Diencephalon (tissue), 1 donor: ENCODE measurements at places on chromosomes 16 and 17. TPM values are rescaled to one million over a fixed set of nuclear protein-coding genes. Genes with fewer than 3 reads are reported as not detected.

Gene TERB1
- total RNA-seq = 0.23 TPM

Gene PRSS27
- total RNA-seq = 3.9 TPM

Gene BCO1
- 0.46 TPM for total RNA-seq

Gene PLEKHG4
- 3.7 TPM for total RNA-seq

Gene CTRB1
- not detected for total RNA-seq

Gene SHMT1
- total RNA-seq = 5.5 TPM

Gene RHBDF2
- total RNA-seq = 3.2 TPM
